ENCODE measurements at places on chromosomes 5 and 9.

GRCh38 chr5:34455098-34455497 is 201.0 kb upstream of the RAI14 start:
- no peak for DNase-seq

GRCh38 chr5:140116716-140117115 is 2.8 kb downstream of the PURA start:
- no peak for DNase-seq

DNA sequence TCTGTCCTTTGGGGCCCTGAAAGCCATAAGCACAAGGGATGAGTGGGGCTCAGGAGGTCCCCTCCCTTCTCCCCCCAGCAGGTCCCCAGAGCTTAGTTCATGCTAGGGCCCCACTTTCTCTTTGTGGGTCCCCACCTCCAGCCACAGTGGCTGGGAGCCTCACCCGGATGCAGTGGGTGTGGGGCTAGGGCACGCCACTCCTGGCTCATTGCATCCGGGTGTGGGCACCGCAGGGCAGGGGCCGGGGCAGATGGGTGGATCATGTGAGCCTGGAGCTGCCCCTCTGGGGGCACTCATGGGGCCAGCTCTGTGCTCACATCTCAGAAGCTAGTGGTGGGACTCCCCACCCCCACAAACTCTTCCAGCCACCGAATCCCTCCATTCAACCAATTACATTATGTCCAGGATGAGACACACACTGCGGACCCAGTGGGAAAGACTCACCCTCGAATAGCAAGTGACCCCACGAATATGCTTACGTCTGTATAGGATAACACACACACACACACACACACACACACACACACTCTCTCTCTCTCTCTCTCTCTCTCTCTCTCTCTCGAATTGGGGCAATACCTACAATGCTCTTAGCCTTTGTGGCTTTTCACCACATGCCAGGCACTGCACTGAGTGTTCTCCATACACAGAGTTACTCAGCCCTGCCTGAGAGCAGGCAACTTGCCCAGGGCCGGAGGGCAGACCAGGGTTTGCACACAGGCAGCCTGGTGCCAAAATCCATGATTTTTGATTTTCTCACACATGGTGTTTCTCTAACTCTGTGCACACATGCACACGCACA is 16.8 kb upstream of the PHYKPL start:
- no peak for DNase-seq

DNA sequence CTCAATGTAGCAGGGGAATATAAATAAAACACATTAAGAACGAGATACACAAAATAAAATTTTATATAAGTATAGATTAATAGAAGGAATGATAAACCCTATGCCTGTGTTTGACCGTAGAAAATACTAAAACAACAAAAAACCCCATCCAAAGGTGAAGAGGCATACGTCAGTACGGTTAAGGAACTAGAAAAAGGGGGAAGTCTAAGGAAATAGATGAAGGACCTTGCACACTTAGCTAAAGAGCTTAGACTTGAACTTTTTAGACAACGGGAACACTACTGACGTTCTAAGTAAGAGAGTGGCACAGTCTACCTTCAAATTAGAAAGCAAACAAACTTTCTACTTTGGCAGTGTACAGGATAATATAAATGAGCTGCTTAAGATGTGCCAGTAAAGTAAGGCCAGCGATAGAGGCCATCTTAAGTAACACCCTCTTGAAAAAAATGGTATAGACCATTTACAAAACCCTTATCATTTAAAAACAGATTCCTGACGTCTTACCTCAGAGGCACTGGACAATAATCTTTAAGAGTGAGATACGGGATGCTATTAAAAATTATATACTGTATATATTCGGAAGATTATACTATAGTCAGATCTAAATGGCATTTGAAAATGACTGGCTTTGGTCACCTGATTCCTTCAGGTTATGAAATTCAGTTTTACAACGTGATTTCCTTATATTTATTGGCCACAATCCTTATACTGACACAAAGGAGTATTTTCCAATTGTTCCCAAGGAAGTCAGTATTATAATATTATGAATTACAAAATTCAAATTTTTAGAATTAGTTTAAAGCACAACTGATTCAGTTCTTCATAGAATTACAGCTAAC is 8.5 kb downstream of the PANK3 start:
- DNase-seq = no peak

- no peak for DNase-seq
Observed at GRCh38 chr5:13566871-13567339, 377.6 kb downstream of the DNAH5 start.

DNA sequence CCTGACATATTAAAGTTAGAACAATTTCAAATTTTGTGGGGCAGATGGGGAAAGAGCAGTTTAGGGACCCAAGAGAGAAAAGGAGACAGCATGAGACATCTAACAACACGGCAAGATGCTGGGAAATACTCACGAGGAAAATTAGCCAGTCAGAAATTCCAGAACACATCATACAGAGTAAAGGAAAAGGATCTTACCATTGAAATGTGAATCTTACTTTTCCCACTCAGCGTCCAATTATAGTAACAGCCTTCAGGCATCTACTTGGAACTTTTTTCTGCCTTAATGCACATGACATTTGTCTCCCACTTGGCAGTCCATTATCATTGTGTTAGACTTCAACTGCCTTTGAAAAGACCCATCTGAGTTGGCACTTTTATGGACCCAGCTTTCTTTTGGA is 189.7 kb upstream of the SLC27A6 start:
- DNase-seq = no peak

GRCh38 chr9:90799271-90799852 is 2.3 kb upstream of the SYK start:
- no peak for DNase-seq

DNA sequence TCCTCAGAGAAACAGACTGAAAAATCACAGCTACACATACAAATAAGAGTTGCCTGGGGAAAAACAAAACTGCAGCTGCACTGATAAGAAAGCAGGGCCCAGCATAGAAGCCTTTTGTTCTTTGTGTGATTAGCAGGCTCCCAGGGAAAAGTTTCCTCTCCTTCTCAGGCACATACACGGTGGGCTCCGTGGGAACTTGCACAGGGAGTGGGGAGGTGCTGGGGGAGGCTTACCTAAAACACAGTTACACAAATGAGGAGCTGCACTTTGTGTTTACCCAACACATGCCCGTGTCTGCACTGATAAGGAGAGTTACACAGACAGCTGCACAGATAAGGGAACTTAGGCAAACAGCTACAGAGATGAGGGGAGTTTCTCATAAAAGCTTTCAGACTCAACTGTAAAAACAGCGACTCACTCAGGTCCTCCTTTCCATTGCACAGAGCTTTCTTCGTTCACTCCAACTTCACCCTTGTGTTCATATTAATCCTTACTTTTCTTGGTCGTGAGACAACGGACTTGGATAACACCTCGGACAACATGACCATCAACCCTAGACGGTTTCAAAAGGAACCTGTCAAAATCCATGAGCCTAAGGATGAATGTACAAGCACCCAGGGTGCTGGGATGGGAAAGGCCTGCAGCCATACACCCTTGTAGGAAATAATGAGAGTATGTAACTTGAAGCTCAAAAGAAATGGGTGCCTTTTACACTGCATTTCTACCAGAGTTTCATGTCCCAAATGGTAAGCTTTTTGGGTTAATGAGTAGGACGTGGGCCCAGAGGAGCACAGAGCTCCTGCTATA is 50.8 kb downstream of the SERINC5 start:
- DNase-seq = no peak

DNA sequence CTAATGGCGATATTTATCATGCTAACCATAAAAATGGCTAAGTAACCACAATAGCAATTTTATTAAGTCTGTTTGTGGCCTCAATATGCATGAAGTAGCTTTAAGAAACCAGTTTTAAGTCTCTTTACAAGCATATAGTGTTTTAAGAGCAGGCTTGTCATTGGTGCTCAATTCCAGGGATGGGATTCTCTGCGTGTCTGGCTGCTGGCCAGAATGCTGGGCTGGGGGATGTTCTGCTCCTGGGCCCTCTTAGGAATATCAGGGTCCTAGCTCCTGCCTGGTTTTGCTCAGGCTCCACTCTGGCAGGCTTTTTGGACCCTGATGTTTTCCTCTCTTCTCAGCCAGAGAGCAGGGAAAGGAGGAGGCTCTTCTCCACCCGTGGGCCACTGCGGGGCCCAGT is 127.2 kb downstream of the PDE8B start:
- no peak for DNase-seq

GRCh38 chr5:169745441-169746146 is 108.5 kb downstream of the DOCK2 start:
- DNase-seq = no peak

GRCh38 chr9:114722937-114723620 is 41.1 kb upstream of the TEX48 start:
- DNase-seq = no peak

GRCh38 chr5:73312872-73313510 is 135.6 kb downstream of the FOXD1 start:
- no peak for DNase-seq

GRCh38 chr9:10678790-10679189 is 66.0 kb upstream of the PTPRD start:
- no peak for DNase-seq

- DNase-seq = no peak
Observed at GRCh38 chr5:175765858-175766257, 105.5 kb upstream of the CPLX2 start.

DNA sequence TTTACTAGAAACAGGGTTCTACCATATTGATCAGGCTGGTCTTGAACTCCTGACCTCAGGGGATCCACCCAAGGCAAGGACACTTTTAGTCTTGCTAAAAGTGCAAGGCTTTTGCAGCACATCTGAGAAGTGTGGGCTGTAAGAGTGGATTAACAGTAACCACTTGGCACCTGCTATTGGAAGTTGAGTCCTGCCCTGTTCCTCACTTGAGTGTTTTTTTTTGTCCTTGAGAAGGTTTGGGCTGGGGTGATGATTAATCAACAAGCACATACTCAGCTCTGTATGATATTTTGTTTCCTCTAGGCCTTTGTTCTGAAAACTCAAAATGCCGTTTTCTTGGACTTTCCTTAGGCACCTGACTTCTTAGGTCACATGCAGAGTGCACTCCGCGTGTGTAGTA is 37.4 kb downstream of the SNX30 start:
- DNase-seq = no peak

GRCh38 chr5:169162407-169162806 is 138.5 kb downstream of the SLIT3 start:
- DNase-seq = no peak

GRCh38 chr5:60439552-60439951 is 260.4 kb downstream of the DEPDC1B start:
- DNase-seq = no peak

DNA sequence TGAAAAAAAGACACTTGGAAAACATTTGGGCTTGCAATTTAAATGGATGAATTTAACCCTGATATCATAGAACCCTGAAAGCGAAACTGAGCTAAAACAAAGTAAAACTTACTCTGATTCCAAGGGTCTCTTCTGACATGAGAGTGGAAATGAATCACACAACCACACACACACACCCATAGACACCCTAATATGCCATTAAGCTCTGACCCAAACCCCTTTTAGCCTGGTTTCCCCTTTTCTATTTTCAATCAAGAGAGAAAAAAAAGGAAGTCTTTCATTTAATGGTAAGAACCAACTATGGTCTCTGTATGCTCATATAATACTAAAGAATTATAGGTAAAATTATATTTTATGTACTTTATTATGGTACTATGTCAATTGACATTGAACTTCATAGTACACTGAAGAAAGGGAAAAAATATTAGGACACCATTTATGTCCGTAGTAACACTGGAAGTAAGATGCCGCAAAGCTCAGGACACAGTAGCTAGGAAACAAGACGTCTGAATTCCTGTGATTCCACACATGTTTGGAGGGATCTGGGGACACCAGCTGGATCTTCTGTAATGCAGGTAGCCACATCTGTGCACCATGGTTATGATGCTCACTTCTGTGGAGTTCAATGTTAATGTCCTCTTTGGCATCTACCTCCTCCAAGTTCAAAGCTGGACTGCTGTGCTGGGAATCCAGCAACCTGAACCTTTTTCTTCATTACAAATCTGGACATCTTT is 95.8 kb downstream of the PCSK1 start:
- no peak for DNase-seq

- DNase-seq = no peak
Observed at GRCh38 chr9:73172901-73173215, 21.2 kb downstream of the ANXA1 start.

- DNase-seq = no peak
Observed at GRCh38 chr5:6458833-6459232, 10.2 kb downstream of the UBE2QL1 start.

DNA sequence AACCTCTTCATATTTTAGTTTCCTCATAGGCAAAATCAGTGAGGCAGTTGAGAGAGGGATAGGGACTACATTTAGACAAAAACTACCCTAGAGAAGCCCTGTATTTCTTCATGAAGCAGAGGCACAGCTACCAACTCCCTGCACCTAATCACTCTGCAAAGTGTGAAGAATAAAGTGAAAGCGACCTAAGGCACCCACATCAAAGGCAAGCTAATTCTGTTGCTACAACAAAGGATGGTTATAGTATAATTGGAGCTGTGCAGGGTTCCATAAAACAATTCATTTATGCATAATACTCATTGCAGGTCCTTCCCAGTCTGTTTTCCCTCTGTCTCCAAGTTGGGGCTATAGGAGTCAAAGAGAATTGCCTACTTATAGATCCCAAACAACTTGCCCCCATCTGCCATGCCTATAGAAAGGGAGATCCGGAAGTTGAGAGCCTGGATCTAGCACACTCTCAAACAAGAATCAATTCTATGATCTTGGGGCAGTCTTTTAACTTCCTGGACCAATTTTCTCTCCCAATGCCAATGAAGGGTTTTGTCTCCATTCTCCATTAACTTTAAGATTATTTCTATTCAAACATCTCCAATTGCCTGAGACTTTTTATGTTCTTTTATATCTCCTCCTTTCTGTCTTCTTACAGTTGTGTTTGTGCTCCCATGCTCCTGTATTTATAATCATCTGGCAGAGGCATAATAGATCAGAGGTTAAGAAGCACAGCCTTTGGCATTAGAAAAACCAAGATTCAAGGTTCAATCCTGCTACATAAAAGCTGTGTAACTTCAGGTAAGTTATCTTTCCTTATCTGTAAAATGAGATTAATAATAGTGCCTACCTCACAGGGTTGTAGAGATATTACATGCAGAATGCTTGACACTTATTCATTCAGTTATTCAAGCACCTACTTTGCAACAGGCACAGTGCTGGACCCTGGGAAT is 56.0 kb upstream of the PTGER4 start:
- no peak for DNase-seq

- DNase-seq = no peak
Observed at GRCh38 chr9:129735546-129735945, 17.3 kb downstream of the PTGES start.

- no peak for DNase-seq
Observed at GRCh38 chr9:27659571-27659970, 86.3 kb upstream of the C9orf72 start.

- DNase-seq = no peak
Observed at GRCh38 chr5:148912714-148913398, 86.4 kb downstream of the ADRB2 start.

Measured in stimulated activated CD4-positive, alpha-beta T cell treated with anti-CD3 and anti-CD28 coated beads, Interleukin-12 subunit alpha, Interleukin-12 subunit beta, amount 100 ng/mL, for 4 hours (primary cell).